OCI-M1 (cell line): ENCODE measurements at places on chromosomes 11 and 22.
A peak's percentile ranks its signal among the peaks of the same experiment; 100 is the strongest.

- DNase-seq: no peak
These were observed 163.6 kb downstream of the GRIK4 start for GRCh38 chr11:120675171-120675570.

DNA sequence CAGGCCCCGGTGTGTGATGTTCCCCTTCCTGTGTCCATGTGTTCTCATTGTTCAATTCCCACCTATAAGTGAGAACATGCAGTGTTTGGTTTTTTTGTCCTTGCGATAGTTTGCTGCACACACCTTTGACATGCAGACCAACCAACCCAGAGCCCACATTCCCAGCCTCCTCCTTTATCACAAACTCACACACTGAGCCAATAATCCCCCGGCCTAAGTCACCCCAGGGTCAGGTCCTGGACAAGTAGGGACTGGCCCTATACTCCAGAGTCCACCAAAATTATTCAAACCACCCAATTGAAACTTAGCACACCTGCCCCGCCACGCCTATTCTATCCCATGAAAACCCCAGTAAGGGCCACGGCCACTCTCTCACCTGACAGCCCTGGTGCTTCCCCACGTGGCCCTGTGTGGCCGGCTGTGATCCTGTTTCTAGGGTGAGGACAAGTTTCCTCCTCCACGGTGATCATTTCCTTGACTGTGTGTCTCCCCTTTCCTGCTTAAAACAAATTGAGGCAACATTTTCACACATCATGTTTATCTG lies 83.1 kb upstream of the SLC22A12 start:
- DNase-seq: no peak

- peak; percentile 50 for DNase-seq
These were observed 1.6 kb downstream of the BRD1 start for GRCh38 chr22:49825944-49826602.

DNA sequence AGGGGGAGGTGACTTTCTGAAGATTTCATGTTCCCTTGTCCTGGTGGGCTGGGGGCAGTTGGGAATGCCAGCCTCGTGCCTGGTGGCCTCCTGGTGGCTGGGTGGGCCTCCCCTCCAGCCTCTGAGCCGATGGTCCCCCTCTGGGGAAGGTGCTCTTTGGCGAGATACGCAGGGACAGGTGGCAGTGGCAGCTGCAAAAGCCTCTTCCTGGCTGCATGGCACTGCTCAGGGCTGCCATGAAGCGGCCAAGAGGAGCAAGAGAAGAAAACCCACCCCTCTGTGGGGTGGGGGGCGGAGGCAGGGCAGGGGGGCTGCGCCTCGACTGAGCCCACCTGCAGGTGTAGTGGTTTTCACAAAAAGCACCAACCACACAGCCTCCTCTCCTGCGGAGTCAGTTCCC lies 61.8 kb upstream of the PHF21B start:
- DNase-seq: no peak

DNA sequence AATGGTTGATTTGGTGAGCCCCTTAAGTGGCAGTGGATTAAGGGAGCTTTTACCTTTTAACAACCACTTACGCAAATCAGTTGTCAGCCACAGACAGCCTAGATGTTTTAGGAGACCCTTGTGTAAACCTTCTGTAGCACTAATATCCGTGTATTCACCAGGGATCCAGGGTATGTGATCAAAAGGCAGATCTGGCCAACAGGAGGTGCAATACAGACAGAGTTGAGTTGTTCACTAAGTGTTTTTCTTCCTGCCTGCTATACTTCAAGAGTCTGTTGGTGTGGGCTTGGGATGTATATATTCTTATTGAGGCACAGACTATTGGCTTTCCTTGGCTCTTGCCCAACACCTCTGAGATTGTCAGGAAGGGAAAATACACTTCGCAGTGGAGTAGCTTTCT lies 175.1 kb downstream of the FAT3 start:
- no peak for DNase-seq

- DNase-seq: no peak
These were observed 15.3 kb downstream of the OSBPL5 start for GRCh38 chr11:3149852-3150188.

- DNase-seq: no peak
These were observed 20.2 kb upstream of the KCNJ11 start for GRCh38 chr11:17408641-17409040.

DNA sequence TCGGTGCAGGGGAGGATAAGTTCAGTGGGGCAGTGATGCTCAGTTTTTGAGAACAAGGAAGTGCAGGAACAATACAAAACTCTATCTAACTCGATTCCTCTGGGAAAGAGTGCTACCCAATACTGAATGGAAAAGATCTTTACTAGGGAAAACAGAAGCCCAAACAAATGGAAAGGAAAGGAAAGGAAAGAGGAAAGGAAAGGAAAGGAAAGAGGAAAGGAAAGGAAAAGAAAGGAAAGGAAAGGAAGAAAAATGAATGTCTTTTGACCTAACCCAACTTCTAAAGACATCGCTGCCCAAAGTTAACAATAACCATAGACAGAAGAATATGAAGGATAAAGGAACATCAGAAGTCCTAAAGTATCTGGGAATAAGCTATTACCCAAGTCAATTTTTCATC lies 41.6 kb downstream of the PHF21A start:
- DNase-seq: no peak

GRCh38 chr22:23570681-23571080 lies 9.4 kb downstream of the IGLL1 start:
- no peak for DNase-seq

GRCh38 chr11:3022300-3022967 lies 30.3 kb upstream of the NAP1L4 start:
- no peak for DNase-seq

DNA sequence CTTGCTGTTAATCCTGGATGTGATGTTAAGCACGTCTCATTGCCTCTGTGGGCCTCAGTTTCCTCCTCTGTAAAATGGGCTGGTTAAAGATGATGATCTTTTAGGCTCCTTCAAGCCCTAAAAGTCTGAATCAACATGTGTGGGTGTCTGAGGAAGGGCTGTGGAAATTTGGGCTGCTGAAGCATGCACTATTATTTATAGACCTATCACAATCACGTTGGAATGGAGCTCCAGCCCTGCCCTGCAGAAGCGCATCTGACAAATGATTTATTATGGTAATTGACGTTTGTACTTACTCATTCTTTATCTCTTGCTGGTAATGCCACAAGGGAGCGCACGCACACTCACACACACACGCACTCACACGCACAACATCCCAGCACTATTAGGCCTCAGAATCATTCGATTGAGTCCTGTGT lies 20.4 kb downstream of the P2RX3 start:
- DNase-seq: peak; percentile 72

DNA sequence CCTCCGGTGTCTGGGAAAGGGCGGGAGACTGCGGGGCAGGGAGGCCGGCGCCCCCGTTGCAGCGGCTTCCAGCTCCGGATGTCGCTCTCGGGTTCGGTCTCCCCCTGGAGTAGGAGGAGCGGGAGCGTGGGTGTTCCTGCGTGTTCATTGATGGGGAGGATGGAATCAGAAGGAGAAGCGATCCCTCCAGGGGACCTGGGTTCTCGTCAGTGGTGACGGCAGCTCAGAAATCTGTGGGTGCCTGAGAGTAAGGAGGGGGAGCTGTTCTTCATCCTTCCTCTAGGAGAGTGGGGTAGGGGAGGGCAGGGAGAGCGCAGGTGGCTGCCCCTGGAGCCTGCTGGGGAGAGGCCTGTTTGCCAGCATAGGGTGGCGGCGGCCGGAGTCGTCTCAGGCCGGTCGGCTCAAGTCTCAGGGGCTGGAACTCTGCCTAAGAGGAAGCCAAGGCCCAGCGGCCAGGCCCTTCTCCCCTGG lies 1.1 kb downstream of the UBASH3B start:
- DNase-seq: no peak

- DNase-seq: no peak
These were observed 44.4 kb downstream of the MOB2 start for GRCh38 chr11:1442163-1442562.

GRCh38 chr11:36156161-36156816 lies 132.9 kb downstream of the COMMD9 start:
- no peak for DNase-seq

GRCh38 chr11:77206264-77207018 lies 78.4 kb downstream of the MYO7A start:
- DNase-seq: peak; percentile 50

- DNase-seq: no peak
These were observed 27.0 kb downstream of the PLEKHA7 start for GRCh38 chr11:16987205-16987568.

DNA sequence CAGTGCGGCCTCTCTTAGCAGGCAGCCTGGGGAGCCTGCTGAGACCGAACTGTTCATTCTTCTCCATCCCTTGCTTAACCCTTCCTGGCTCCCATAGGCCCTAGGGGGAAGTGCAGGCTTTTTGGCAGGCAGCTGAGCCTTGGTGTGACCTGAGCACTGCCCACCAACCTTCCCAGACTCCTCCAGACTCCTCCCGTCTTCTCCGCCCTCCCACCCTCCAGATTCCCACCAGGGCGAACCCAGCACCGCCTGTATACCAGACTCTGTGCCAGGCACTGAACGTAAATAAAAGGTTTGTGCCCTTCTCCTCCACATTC lies 7.9 kb downstream of the RELT start:
- DNase-seq: no peak

DNA sequence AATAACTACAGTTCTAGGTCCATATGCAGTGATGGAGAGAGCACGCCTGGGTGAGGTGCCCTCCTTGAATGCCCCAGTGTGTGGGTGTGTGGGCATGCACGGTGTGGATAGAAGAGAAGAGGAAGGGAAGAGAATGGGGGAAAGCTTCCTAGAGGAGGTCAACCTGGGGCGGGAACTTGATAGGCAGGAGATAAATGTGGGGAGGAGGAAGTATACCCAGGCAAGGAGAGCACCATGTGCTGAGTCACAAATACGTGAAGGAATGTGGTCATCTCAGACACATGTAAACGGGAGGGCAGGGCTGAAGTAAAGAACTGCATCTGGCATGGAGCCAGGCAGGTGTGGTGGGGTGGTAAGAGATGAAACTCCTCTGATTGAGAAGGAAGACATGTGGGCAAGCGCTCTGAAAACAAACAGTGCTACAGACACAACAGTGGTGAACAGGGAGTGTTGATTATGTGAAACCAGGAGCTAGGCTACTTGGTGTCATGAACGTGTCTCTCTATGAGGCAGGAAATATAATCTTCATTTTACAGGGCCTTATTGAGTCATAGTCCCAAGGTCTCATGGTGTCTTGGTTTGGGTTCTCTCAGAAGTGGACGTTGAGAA lies 61.5 kb upstream of the EED start:
- DNase-seq: peak; percentile 96
